Activated naive CD4-positive, alpha-beta T cell treated with anti-CD3 and anti-CD28 coated beads, Interleukin-2, amount 50 U/mL, for 16 hours (primary cell): ENCODE measurements at places on chromosomes 7 and 10.

DNA sequence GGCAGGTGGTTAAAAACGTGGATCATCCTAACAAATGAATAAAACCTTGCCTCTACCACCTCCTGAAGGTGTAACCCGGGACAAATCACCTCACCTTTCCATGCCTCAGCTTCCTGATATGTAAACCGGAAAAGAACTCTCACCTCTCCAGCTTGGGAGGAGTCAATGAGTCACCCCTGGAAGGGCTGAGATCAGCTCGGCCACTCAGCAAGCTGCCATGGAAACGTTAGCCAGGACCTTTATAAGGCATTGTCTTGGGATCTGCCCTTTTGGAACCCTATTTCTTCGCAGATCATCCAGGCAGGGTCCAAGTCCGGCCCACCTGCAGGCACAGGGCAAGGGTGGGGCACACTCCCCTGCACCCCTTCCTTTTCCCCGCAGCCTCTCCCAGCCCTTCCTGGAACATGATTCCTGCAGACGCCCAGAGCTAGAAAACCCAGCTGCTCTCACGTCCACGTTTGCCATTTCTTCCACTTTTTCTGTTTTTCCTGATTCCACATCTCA is 81.6 kb upstream of the PFKP start:
- no peak for DNase-seq

DNA sequence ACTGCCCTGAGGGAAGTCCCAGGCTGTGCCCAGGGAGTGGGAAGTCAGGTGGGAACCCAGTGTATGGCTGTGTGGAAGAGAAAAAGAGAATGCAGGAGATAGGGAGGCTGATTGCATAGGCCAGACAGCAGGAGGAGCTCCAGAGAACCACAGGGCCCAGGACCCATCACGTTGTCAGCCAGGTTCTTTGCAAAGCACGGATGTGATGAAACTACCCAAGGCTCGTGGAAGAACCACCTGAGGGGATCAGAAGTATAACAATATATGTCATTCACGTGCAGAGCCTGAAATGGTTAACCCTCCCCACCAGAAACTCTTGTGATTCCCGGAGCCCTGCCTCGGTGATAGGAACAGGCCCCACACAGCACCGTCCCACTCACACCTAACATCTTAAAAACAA is 83.6 kb downstream of the LARP4B start:
- no peak for DNase-seq

- DNase-seq = no peak
Measured at GRCh38 chr10:130418731-130419130, 282.5 kb downstream of the GLRX3 start.

GRCh38 chr10:90437452-90437851 is 420.4 kb downstream of the HTR7 start:
- DNase-seq = no peak

- no peak for DNase-seq
Measured at GRCh38 chr7:63030061-63030460, 968.6 kb upstream of the ZNF722 start.

DNA sequence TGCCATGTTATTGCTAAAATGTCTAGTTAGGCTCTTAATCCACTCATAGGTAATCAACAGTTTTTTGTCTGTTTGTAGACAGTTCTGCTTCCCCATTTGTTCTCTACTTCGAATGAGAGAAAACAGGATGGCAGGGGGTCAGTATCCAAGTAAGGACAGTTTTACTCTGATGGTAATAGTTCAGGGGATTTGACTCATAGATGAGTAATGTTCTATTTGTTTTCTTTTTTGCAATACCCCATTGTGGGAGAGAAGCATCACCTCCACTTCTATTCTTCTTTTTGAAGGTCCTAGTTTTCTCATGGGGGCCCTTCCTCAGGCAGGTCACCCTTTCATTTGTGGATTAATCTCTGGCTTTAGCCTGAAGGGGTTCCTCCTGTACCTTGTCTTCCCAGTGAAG is 13.9 kb downstream of the PCLO start:
- no peak for DNase-seq

DNA sequence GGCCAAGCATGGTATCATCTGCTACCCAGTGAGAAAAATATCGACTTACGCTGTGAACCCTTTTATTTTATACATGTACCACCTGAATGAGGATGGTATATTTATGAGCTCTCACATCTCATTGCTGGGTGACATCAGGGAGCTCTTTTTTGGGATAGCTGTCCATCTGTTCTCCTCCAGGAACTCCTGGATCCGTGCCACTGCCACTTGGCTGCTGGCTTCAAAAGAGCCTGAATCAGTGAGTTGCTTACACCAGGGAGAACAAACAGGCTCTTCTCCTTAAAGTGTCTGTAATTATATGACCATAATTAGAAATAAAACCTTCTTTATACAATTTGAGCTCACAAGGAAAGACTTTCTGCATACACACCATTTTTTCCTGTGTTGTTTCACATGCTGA is 106.2 kb downstream of the KAT6B start:
- DNase-seq = no peak
